Epithelial cell of prostate (primary cell): ENCODE measurements at places on chromosomes 13 and 19.
A peak's percentile ranks its signal among the peaks of the same experiment; 100 is the strongest.

- DNase-seq, result no peak
These were observed 801 bp downstream of the MCF2L start for GRCh38 chr13:112969692-112970338.

DNA sequence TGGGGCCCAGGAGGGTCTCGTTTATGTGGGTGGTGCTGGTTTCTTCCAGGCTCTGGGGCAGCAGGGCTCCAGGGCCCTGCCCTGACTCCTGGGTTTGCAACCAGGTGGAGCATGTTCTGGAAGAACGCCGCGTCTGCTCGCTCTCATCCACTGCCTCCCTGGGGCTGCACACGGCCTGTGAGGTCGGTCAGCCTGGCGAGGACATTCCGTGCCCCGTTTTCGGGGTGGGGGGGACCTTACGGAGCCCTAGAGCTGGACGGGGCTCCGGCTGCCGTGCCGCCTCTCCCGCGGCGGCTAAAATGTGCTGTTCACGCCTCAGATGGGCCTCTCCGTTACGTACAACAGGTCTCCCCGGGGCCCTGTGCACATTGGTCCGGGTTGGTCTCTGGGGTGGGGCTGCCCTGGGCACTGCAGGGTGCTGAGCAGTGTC is 3.3 kb downstream of the GNA11 start:
- DNase-seq, result no peak

DNA sequence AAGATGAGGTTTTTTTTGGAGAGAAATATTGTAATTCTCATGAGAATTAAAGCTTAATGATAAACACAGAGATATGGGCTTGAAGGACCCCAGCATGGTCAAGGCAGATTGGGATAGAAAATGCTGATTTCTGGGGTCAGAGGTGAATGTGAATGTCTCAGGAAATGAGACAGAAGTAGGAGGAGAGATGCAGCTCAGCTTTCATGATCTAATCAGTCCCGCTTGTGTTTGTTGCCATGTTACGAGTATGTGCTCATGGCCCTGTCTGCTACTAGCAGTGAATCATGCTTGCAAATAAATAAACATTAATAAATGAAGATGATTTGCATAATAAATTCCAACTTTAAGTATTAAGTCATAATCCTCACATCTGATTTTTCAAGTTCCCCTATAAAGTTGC is 23.0 kb upstream of the NDFIP2 start:
- peak; percentile 73 for DNase-seq

DNA sequence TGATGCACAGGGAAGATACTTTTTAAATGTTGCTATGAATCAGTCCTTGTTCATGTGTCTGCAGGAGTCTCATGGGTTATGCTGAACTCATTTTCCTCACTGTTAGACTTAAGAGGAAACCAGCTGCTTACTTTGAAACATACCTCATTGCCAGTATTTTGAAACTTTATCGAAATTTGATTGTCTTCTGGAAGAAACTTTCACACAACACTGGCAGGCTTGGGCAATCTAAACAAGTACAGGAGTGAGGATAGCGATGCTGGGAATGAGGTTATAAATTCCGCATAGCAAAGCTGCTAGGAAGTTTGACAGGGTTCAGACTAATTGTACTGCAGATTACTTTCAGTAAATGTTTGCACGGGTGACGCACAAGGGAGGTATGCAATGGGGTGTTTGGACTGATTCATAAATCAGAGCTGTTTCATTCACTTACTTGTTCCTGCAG is 245.7 kb downstream of the DNAJC15 start:
- DNase-seq, result peak; percentile 78

- DNase-seq, result peak; percentile 26
These were observed 958 bp downstream of the JUND start for GRCh38 chr19:18280247-18281081.
